Right renal pelvis (tissue), 4 donors: ENCODE measurements at places on chromosomes 2 and 18. TPM values are rescaled to one million over a fixed set of nuclear protein-coding genes. Genes with fewer than 3 reads are reported as not detected.
A peak's percentile ranks its signal among the peaks of the same experiment; 100 is the strongest.

The FTCDNL1 gene
- 1.5 TPM for polyA plus RNA-seq

DNA sequence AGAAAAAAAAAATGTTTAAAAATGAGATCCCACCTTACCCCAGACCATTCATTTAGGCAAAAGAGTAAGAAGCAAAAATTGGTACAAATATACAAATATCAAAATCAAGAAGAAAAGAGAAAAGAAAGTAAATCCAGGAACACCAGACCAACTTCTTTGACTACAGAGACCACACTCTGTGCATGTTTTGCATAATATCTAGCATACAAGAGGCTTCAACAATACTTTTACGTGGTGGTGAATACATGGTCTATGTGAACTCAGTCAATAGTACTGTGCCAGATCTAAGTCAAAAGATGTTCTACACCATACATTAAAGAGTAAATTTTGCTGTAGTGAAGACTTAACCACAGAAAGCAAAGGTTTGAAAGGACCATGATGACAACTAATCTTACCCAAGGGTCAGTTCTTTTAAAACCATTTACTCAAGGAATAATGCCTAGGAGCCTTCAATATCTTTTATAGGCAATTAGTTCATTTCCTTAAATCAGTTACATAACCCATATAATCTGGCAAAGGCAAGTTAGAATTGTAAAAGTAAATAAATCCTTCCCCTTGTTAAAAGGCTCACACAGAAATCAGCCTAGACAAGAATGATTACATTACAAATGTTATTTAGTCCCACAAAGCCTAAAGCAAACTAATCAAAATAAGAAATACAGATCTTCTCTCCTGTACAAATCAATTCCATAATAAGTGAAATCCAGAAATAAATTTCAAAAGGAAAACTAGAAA, 115.2 kb downstream of the EXOC6B start:
- no peak for DNase-seq

GRCh38 chr2:161223139-161223732, 63.0 kb downstream of the TANK start:
- no peak for DNase-seq

- no peak for DNase-seq
These were observed 2.1 kb upstream of the TRIB2 start for GRCh38 chr2:12714391-12715221.

GRCh38 chr2:47908682-47909081, 2.4 kb upstream of the FBXO11 start:
- DNase-seq: no peak

The ANKRD29 gene
- polyA plus RNA-seq: 1.2 TPM

The IL1R1 gene
- 36.4 TPM for polyA plus RNA-seq

DNA sequence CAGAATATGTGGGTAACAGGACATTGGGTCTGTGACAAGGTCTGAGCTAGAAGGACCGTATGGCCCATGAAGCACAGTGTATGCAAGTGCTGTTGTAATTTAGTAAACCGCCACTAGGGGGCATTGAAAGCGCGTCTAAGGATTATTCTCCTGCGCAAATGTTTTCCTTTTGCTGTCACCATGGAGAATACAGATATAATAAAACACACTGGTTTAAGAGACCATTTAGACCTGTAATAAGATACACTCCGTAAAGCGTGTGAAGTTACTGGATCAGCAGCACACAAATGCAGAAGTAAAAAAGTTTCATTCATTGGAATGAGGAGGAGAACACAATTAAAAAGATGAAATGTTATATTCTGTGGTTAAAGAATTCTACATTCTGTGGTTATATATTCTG, 272.4 kb downstream of the AGAP1 start:
- DNase-seq: peak; percentile 69

The RAPGEF4 gene
- polyA plus RNA-seq: 10.9 TPM

The ABCG5 gene
- polyA plus RNA-seq: 0.39 TPM

GRCh38 chr18:4017480-4017879, 437.6 kb downstream of the DLGAP1 start:
- DNase-seq: no peak

The UPP2 gene
- 10.0 TPM for polyA plus RNA-seq

DNA sequence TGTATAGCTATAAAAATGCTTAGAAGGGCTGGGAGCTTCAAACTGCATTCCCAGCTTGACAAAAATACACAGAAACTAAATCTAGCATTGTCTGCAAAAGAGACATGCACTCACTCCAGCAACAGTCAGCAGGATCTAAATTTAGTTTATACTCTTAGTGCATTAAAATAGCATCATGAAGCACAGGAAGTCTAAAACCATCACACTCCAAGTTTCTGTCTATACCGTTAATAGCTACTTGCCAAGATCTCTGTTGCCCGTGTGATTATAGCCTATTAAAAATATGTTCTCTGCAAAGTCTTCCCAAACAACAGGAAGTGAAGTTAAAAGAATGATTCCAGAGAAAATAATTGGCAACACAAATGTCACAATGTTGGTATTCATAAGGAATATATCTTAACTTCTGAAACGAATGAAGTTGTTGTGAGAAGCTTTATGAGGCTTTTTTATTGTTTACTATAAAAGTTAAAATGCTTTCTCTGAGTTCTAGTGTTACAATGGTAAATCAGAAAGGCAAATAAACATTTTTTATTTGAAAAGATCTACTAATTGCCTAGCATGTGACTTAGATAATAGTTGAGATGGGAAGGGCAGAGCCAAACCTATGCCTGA, 184.2 kb downstream of the ZNF385B start:
- DNase-seq: peak; percentile 16

DNA sequence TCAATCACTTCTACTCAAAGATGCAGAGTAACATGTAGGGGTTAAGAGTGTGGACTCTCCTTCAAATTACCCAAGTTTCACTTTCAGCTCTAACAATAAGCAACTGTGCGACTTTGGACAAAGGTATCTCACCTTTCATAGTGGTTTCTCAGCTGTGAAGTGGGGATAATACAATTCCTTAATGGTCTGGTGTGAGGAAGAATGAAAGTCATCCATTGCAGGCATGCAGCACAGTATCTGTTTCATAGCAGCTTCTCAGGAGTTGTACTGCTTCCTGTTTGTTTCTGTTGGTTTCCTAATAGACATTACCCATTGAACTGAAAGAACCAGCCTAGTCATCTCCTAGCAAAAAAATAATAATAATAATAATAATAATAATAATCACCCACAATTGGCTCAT, 74.4 kb downstream of the DDX18 start:
- DNase-seq: no peak

- DNase-seq: no peak
These were observed 23.4 kb upstream of the CERS6 start for GRCh38 chr2:168432565-168433186.

DNA sequence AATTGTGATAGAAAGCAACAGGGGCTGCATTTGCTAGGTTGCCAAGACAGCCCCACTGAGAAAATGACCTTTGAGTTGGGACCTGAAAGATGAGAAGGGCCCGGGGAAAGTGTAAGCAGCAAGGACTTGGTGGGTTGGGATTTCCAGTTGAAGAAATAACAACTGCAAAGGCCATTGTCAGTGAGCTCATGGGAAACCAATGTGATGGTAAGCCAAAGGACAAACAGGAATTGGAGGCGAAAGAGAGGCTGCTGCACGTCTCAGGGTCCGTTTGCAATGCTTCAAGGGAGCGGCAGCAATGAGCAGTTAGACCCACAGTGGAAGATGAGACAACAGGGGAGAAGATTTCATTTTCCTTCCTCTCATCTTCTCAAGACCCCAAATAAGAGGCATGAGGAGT, 51.5 kb upstream of the RGPD4 start:
- no peak for DNase-seq

The APCDD1 gene
- 109 TPM for polyA plus RNA-seq

The GREB1L gene
- polyA plus RNA-seq: 2.5 TPM

GRCh38 chr18:3392467-3392855, 57.5 kb upstream of the TGIF1 start:
- no peak for DNase-seq

GRCh38 chr2:80303909-80304837, at the start of gene LRRTM1:
Gene LRRTM1, minus strand, starts transcription at chr2:80304752. Its CDS starts 933 bp downstream, at chr2:80303819.
- no peak for DNase-seq

GRCh38 chr2:168254158-168254935, 7.0 kb upstream of the STK39 start:
- no peak for DNase-seq
